Effector memory CD4-positive, alpha-beta T cell (primary cell): ENCODE measurements at places on chromosomes 3 and 15.

DNA sequence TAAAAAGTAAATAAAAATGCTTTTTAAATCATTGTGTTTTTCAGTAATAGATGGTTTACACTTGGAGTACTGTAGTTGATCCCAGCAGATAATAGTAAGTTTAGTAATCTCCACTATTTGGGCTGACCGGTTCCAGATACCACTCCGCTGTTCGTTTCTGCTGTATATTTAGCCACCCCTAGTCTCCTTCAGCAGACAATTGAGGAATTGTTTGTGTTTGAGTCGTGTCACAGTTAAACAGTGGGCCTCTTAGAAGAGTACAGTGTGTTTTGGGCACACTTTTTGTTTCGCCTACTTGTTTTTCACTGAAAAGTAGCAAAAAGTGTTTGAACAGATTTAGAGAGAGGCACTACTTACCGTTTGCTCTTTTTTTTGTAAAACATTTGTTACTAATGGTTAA is 33.2 kb downstream of the PAK2 start:
- no peaks in the 10 kb centered on the region for H3K36me3 ChIP-seq
- H3K27me3 ChIP-seq: no peaks in the 10 kb centered on the region
- H3K4me1 ChIP-seq: peaks cover 7% of the 10 kb centered on the region
- no peak overlapping the region for H3K4me3 ChIP-seq

GRCh38 chr15:69032703-69033373 is 18.3 kb downstream of the NOX5 start:
- H3K36me3 ChIP-seq: no peaks in the 10 kb centered on the region
- H3K27me3 ChIP-seq: no peaks in the 10 kb centered on the region
- no peaks in the 10 kb centered on the region for H3K4me1 ChIP-seq
- H3K4me3 ChIP-seq: no peak overlapping the region
- H3K27ac ChIP-seq: no peak overlapping the region

DNA sequence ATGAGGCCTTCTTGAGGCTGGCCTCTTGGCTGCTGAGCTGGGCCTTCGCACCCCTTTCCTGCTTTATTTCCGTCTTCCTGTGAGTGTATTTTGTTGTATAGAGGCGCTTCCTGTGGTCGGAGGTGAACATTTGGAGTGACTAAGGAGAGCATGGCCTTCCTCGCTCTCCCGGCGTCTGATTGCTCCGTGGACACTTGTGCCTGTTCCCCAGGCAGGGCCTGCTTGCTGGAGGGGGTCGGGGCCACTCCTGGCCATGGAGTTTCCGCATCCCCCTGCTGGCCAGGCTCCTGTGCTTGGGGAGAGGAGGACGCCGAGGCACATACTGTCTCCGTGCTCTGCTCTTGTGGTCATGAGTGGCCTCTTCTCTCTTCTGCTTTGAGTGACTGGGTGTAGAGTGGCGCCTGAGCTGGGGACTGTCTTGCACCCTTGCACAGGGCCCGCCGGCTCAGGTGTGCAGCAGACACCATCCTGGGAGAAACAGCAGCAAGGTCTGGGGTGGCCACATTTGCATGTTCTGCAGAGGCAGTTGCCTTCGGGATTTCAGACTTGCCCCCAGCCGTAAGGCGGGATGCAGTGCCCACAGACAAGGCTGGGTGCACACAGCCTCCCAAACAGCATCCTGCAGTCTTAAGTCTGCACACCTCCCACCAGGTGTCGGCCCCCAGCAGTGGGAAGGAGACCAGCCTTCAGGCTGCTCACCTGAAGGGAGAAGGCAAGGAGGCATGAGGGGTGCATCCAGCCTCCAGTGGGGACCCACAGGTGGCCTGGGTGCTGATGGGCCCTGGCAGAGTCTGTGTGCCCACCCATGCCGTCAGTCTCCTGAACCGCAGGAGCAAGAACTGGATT is 16.4 kb downstream of the KLF13 start:
- DNase-seq: no peak
- peak overlapping the region; percentile 15 for H3K4me3 ChIP-seq
- peaks cover 99% of the 10 kb centered on the region for H3K4me1 ChIP-seq
- H3K36me3 ChIP-seq: peaks cover 8% of the 10 kb centered on the region
- H3K27me3 ChIP-seq: no peaks in the 10 kb centered on the region

GRCh38 chr3:155204851-155205250 is 88.6 kb downstream of the STRIT1 start:
- no peak overlapping the region for H3K4me3 ChIP-seq
- H3K27ac ChIP-seq: no peak overlapping the region
- H3K27me3 ChIP-seq: no peaks in the 10 kb centered on the region
- no peak for DNase-seq
- no peaks in the 10 kb centered on the region for H3K36me3 ChIP-seq

DNA sequence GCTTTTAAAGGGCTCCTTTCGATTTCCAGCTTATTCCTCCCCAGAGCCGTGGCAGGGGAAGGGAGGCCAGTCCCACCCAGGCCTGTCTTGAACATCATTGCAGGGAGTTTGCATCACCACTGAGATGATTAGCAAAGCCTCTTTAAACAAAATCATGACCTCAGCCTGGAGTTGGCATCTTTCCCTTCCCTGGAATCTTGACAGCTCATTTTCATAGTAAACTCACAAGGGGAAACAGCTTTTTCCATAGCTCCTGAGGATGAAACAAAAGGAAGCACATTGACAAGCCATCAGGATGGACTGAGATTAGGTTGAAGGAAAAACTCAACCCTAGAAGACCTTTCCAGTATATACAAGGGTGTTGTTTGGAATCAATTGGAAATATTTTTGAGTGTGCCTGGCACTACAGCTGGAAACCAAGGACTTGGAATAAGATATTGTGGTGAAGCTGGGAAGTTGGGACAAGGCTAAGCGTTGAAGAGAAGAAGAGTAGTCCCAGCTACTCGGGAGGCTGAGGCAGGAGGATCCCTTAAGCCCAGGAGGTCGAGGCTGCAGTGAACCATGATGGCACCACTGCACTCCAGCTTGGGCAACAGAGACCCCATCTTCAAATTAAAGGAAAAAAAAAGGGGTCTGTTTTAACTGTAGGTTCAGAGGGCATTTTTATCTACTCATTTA is 3.1 kb upstream of the LARP6 start:
- no peaks in the 10 kb centered on the region for H3K36me3 ChIP-seq
- H3K27me3 ChIP-seq: peaks cover 19% of the 10 kb centered on the region
- H3K27ac ChIP-seq: no peak overlapping the region
- H3K4me3 ChIP-seq: no peak overlapping the region

DNA sequence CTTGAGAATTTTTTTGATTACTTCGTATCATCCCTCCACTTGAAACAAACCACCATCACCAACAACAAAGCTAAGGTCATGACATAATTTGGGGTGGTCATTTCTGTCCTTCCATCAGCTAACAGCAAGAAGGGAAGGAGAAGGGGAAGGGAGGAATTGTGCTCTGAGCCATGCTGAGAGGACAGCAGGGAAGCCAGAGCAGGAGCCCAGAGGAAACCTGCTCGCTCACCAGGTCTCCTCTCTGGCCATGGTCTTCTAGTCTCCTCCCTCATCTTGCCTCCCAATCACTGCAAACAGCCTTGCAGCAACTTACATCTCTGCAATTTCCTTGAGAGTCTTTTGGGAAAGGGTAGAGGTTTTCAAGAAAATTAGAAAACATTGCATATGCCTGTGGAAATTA is 196.7 kb downstream of the SSR3 start:
- no peak for DNase-seq
- H3K36me3 ChIP-seq: no peaks in the 10 kb centered on the region
- H3K27me3 ChIP-seq: no peaks in the 10 kb centered on the region
- no peaks in the 10 kb centered on the region for H3K4me1 ChIP-seq

DNA sequence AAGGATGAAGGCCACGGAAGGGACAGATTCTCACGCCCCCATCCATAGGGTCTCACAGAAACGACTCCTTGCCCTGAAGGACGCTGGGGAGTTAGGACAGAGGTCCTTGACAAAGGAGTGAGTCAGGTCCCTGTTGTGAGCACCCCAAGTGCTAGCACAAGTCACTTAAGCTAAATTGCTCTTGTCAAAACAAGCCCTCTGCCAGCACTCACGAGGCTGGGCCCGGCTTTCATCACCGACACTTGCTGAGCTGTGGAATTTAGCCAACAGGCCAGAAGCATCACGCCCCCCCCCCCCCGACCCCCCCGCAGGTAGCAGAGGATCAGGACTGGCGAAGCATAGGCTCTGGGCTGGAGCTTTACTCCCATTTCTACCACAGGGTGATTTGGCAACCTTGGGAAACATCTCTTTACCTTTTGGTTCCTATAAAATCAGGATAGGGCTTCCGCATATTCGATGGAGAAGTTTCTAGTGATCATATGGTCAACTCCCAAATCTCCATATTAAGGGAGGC is 75.4 kb downstream of the ADCY5 start:
- DNase-seq: no peak
- H3K27ac ChIP-seq: no peak overlapping the region
- H3K4me3 ChIP-seq: no peak overlapping the region
- no peaks in the 10 kb centered on the region for H3K36me3 ChIP-seq
- H3K27me3 ChIP-seq: no peaks in the 10 kb centered on the region

- H3K36me3 ChIP-seq: no peaks in the 10 kb centered on the region
- no peak for DNase-seq
- no peaks in the 10 kb centered on the region for H3K27me3 ChIP-seq
- H3K27ac ChIP-seq: no peak overlapping the region
Observed at GRCh38 chr3:193980326-193980725, 155.6 kb upstream of the HES1 start.

GRCh38 chr3:156643729-156644389 is 30.5 kb upstream of the TIPARP start:
- no peaks in the 10 kb centered on the region for H3K36me3 ChIP-seq
- DNase-seq: no peak
- no peaks in the 10 kb centered on the region for H3K27me3 ChIP-seq
- H3K27ac ChIP-seq: no peak overlapping the region

- peaks cover 8% of the 10 kb centered on the region for H3K36me3 ChIP-seq
- no peak for DNase-seq
- no peak overlapping the region for H3K4me3 ChIP-seq
- peaks cover 19% of the 10 kb centered on the region for H3K4me1 ChIP-seq
Observed at GRCh38 chr15:65518633-65519285, 1.3 kb upstream of the DPP8 start.

- H3K27me3 ChIP-seq: no peaks in the 10 kb centered on the region
- no peak overlapping the region for H3K4me3 ChIP-seq
- H3K27ac ChIP-seq: no peak overlapping the region
- H3K36me3 ChIP-seq: peaks cover 69% of the 10 kb centered on the region
- H3K4me1 ChIP-seq: no peaks in the 10 kb centered on the region
Observed at GRCh38 chr3:15023719-15024118, 41.4 kb downstream of the MRPS25 start.

DNA sequence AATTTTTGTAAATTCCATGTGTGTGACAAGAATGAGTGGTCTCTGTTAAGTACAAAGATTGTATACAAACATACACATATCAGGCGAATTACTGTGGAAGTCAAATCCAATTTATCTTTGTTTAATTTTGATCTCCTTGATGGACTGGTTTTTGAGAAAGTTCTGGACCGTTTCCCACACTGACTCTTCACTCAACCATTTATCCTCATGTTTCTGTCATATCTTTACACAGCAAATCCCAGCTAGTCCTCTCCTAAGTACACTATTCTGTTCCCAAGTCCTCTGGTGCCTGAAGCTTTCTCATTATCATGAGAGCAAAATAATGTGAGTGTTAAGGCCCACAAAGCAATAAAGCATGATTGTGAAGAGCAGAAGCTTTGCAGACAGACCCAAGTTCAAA is 189.9 kb downstream of the WNT5A start:
- no peak for DNase-seq
- H3K4me3 ChIP-seq: no peak overlapping the region
- no peaks in the 10 kb centered on the region for H3K36me3 ChIP-seq
- no peaks in the 10 kb centered on the region for H3K4me1 ChIP-seq
- no peak overlapping the region for H3K27ac ChIP-seq

DNA sequence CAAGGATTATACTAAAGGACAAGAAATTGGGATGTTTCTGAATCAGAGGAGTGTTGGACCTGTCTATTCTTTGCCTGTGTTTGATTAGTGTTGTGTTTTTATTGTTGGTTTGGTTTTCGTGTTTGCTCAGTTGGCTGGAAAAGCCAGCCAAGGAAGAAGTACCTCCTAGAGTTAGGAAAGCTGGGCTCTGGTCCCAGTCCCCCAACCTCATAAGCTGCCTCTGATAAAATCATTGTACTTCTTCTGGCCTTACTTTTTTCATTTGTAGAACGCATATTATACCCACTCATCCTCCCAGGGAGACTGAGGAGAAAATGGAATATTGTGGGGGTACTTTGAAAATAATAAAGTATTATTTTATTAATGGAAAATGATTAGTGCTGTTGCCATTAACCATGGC is 177.4 kb upstream of the TRIM42 start:
- no peak for DNase-seq
- no peaks in the 10 kb centered on the region for H3K4me1 ChIP-seq
- no peak overlapping the region for H3K27ac ChIP-seq
- H3K4me3 ChIP-seq: no peak overlapping the region

GRCh38 chr3:44887101-44887500 is 12.7 kb downstream of the TGM4 start:
- H3K4me3 ChIP-seq: no peak overlapping the region
- no peaks in the 10 kb centered on the region for H3K36me3 ChIP-seq
- no peak overlapping the region for H3K27ac ChIP-seq
- H3K27me3 ChIP-seq: no peaks in the 10 kb centered on the region

DNA sequence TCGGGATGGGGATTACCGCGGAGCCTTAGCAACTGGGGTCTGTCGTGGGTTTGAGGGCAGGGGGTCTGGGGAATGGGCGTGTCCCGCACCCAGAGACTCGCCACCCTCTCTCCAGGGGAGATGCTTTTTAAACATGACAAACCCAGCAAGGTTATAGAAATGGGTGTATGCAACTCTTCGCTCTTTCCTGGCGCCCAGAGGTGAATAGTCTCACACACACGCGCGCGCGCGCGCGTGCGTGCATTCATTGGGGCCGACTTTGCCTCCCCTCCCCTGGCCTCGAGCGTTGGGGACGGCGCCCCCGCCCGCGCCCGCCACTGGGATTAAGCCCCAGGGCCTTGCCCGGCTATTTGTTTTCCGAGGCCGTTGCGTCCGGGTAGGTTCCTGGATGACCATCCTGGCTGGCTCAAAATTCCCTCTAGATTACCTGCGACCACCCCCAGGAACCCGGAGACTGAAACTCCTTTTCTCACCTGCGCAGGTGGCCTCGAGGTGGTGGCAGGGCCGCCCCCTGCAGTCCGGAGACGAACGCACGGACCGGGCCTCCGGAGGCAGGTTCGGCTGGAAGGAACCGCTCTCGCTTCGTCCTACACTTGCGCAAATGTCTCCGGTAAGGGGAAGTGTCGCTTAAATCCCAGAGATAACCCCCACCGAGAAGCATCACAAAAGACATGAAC is 777 bp downstream of the GPR160 start:
- peak; percentile 1 for DNase-seq
- H3K27me3 ChIP-seq: no peaks in the 10 kb centered on the region
- peak overlapping the region; percentile 79 for H3K4me3 ChIP-seq
- no peaks in the 10 kb centered on the region for H3K36me3 ChIP-seq
- peaks cover 5% of the 10 kb centered on the region for H3K4me1 ChIP-seq

GRCh38 chr3:194893121-194893987 is 207.7 kb downstream of the FAM43A start:
- no peak overlapping the region for H3K27ac ChIP-seq
- no peak overlapping the region for H3K4me3 ChIP-seq
- no peaks in the 10 kb centered on the region for H3K36me3 ChIP-seq
- DNase-seq: no peak
- H3K4me1 ChIP-seq: no peaks in the 10 kb centered on the region
- H3K27me3 ChIP-seq: no peaks in the 10 kb centered on the region

- no peaks in the 10 kb centered on the region for H3K4me1 ChIP-seq
- H3K27ac ChIP-seq: no peak overlapping the region
- DNase-seq: no peak
- H3K27me3 ChIP-seq: no peaks in the 10 kb centered on the region
Observed at GRCh38 chr3:177633671-177634207, 436.5 kb upstream of the TBL1XR1 start.

GRCh38 chr15:49024840-49025239 is 21.4 kb downstream of the SECISBP2L start:
- H3K27ac ChIP-seq: no peak overlapping the region
- H3K4me3 ChIP-seq: no peak overlapping the region
- no peak for DNase-seq
- H3K27me3 ChIP-seq: no peaks in the 10 kb centered on the region
- peaks cover 14% of the 10 kb centered on the region for H3K36me3 ChIP-seq
- H3K4me1 ChIP-seq: no peaks in the 10 kb centered on the region
